ENCODE measurements at places on chromosomes 5 and 9. TPM values are rescaled to one million over a fixed set of nuclear protein-coding genes. Genes with fewer than 3 reads are reported as not detected.

- no peak for DNase-seq
Measured at GRCh38 chr5:180213256-180213600, 4.2 kb upstream of the RASGEF1C start.

DNA sequence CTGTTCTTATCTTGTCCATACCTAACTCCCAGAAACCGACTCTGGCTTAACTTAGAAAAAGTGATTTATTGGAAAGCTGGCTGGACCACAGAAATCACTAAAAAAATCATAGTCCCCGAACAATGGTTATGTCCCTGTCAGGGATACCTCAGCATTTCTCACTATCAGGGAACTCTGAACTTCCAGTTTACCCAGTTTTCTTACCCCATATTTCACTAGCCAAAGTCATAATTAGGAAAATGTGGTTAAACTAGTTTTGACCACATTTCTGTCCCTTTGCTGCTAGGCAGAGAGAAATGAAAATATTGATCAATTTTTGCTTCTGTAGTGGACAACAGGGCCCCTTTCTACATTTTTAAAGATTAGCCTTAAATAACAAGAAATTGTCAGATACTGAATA is 38.2 kb downstream of the ST8SIA4 start:
- DNase-seq: no peak

DNA sequence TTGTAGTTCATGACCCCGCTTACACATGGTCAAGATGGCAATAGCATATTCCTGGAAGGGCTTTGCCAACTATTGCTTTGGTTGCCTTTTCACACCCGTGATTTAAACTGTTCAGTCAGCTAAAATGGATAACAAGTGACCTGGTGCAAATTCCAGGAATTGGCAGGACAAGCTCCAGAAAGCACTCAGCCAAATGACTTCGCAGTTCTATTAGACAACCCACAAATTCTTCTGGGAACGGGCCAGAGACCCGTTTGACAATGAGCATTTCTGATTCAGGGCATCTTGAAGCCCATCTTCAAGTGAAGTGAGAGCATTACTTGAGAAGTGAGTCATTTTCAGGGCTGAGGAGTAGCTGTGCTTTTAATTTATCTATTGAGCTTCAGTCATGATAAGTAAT is 165.0 kb downstream of the DROSHA start:
- no peak for DNase-seq

GRCh38 chr5:80573062-80573461 is 3.0 kb upstream of the ANKRD34B start:
- DNase-seq: no peak

- peak; percentile 2 for DNase-seq
Measured at GRCh38 chr5:135476615-135477581, 24.7 kb upstream of the TIFAB start.

- no peak for DNase-seq
Measured at GRCh38 chr5:99368726-99369125, 439.9 kb upstream of the CHD1 start.

- no peak for DNase-seq
Measured at GRCh38 chr9:134323741-134324358, 2.4 kb upstream of the RXRA start.

DNA sequence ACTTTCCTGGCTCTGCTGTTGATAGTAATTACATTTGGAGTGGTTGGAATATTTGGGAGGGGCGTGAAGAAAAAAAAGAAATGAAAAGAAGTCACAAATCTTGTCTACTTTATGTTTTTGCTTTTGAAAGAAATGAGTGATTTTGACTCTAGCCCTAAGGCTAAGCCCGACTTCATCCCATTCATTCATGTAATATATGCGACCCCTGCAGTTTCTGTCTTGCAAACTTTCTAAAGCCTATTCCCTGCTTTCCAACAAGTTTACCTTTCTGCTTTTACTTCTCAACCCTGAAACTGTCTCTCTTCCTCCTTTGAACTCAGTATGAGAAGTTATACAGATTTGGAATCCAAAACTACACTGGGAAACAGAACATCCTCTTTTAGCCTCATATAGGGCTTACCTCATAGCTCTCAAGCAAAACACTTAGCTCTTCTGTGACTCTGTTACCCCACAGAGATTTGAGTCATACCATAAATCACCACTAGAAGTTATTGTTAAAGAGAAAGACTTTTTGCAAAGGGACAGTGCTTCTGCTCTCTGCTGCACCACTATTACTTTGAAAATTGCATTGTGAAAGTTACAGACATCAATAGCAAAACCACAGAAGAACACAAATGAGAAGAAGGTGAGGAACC is 1.6 kb downstream of the CFAP95 start:
- DNase-seq: no peak

DNA sequence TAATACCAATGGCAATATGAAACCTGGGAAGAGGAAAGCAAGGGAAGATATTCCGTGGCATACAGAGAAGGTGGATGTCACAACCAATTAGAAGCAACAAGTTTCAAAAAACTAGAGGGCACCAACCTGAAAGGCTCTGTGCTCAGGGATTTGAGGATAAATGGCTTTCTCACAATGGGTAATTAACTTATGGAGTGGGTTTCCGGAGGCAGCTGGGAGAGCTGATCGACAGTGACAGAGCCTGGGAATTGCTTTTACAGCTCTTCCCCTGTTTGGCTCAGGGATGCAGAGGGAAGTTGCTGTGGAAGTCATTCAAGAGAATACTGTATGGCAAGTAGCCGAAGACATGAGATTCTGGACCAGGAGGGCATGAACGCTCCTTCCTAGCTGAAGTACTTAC is 237.0 kb downstream of the KIF4B start:
- no peak for DNase-seq

DNA sequence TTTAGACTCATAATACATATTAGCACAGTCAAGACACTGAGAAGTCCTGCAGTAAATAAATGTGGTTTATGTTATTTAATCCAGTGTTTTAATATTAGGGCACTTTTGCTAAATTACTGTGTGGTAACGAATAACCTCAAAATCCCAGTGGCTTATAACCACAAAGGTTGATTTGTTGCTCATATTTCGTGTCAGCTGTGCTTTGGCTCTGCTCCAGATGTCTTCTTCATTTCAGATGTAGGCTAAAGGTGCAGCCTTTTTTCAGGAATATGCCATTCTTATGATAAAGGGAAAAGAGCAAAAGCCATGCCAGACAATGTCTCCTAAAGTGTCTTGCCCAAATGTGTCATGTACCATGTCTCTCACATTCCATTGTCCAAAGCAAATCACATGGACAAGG is 144.8 kb downstream of the BRINP1 start:
- DNase-seq: no peak

GRCh38 chr9:134212809-134213507 is 48.6 kb upstream of the RNU6ATAC start:
- DNase-seq: no peak

- no peak for DNase-seq
Measured at GRCh38 chr9:89548071-89548638, 50.2 kb upstream of the SEMA4D start.

DNA sequence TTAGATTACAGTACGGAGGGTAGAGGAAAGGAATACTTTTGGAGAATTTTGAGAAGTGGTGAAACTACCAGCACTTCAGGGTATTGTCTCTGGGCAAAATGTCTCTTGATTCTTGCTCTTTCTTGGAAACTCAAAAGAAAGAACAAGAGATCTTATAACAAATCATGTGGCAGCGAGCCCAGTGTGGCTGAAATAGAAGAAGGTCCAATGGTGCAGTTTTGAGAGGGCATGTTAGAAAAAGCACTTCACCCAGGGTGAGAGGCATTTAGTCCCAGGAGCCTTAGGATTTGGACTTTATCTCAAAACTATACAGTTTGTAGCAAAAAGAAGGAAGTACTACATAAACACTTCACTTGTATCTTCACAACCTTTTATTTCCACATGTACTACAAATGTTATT is 39.4 kb downstream of the NNT start:
- no peak for DNase-seq

DNA sequence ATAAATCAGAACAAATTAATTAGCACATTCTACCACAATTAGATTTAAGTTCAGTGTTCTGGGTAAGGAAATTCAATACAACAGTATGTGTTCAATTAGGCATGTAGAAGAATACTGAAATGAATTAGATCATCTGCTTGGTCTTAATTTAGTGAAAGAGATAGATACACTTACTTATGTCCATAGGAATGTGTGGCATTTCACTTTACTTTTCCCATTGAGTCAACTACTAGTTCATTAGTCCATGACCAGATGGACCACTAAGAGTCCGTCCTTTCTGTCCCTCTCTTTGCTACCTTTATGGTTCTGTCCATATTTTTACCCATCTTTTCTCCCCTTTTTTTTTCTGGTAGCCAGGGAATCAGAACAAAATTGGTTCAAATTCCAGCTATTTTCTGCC is 276.9 kb downstream of the OSTF1 start:
- no peak for DNase-seq

DNA sequence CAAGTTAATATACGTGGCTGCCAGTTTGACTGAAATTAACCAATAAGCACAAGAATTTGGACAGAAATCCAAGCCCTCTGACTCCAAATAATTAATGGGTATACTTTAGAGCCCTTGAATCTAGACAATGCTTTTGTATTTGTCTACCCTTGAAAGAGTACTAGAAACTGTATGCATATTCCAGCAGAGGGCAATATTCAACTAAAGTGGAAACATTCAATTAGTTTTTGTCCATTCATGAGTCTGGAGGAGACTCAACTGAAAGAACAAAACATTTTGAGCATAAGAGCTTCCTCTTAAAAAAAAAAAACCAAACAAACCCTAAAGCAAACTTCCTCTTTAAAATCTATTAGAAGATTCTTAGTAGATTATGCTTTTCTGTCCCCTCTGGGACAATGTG is 157.8 kb downstream of the ARHGEF28 start:
- DNase-seq: no peak

GRCh38 chr9:137458194-137459151 is 661 bp downstream of the NSMF start:
- DNase-seq: no peak

GRCh38 chr5:55773057-55773456 is 35.2 kb downstream of the DDX4 start:
- DNase-seq: no peak

- DNase-seq: no peak
Measured at GRCh38 chr5:2958976-2959375, 207.5 kb upstream of the IRX2 start.

DNA sequence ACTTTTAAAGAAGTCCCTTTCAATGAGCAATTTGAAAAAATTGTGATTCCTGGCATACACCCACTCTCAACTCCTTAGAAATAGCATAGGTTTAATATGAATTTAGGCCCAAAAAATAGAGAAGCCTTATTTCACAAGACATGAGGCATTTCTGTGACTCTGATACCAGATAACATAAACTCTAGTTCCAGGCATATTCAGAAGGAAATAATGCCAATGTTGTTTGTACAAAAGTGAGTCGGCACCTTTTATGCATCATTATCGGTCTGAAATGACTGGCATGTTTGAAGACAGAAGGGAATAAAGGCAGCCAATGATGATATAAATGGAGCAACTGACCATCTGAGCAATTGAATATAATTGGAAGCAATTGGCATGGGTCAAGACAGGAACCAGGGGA is 19.4 kb upstream of the RECK start:
- DNase-seq: no peak

GRCh38 chr5:158079097-158079496 is 220.2 kb upstream of the CLINT1 start:
- no peak for DNase-seq

DNA sequence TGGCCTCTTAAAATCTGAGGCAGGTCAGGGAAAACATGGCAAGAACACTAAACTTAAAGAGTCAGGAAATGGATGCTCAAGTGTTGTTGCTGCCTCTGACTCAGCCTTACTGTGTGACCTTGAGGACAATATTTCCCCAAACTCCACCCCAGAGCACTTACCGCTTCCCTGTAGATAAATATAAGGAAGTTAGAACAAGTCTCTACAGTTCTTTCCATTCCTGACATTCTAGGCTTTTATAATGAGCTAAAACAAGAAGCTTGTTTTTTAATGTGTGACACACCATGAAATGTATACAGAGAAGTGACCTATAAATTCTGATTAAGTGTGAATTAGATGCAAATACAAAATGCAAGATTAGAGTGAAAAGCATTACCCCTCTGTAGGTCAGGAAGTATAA is 129.3 kb downstream of the GRIA1 start:
- no peak for DNase-seq

DNA sequence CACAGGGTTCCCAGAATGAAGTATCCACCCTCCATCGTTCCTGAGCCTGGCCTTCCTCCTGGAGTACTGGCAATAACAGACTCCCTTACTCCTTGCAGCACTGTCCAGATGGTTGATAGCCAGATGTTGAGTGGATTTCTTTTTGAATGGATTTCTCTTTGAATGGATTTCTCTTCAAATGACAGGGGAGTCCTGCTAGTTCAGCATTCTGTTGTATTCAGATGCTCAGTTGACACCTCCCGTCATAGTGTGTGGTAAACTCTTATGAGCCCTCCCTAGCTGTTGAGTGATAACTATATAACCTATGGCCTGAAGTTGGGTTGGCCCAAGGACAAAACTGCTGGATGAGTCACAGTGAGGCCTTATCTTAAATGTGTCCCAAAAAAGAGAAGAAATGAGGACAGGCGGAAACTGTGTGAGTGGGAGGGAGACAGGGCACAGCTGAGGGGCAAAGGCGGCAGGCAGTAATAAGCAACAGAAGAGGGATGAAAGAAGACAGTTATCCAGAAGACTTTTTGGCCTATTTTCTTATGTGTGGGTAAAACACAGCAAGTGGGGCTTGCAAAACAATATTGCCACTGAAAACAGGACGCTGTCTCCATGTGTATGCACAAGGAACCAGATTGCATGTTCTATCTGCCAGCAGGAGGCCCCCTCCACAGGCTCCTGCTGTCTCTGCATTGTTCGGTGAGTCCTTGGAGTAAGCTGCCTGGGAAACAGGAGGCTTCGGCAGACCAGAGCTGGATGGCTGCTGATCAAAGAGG is 209.5 kb upstream of the S1PR3 start:
- DNase-seq: no peak

DNA sequence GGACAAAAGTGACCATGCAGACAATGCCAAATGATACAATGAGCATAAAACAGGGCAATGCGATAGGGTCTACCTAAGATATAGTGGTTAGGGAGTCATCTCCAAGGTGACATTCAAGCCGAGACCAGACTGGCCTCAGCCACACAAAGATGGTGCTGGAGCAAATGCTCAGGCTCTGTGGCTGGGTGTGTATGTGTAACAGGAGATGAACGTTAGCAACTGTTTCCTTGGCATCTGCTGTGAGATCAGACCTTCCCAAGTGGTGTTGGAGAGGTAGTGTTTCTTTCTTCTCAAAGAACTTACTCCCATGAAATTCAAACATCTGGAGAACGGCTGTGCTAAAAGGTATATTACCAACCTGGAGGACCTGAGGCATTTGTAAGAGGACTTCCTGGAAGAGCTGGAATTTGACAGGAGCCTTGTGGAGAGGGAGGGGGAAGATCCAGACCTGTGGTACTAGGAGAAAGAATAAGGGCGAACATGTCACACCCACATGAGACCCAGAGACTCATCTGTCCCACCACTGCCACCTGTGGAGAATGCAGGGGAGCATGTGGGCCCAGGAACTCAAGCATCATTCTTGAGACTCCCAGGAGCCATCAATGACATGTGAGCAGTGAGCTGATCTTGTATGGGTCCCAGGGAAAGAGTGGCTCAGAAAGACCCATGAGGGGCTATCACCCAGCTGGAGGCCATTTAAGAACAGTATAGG is 21.4 kb upstream of the ANXA6 start:
- DNase-seq: no peak

GRCh38 chr9:90514877-90515276 is 127.7 kb downstream of the DIRAS2 start:
- DNase-seq: no peak

Gene ARAP3
- total RNA-seq: 17.9 TPM

Gene FOXD4
- total RNA-seq: 0.17 TPM

Gene GDA
- not detected for total RNA-seq

Gene IFNA17
- not detected for total RNA-seq

Gene ADGRD2
- not detected for total RNA-seq

Gene ADAMTS12
- total RNA-seq: not detected

Gene PPP3R2
- not detected for total RNA-seq

Gene ZDHHC21
- 7.3 TPM for total RNA-seq

Gene SHISAL2B
- total RNA-seq: not detected

Gene IFNK
- not detected for total RNA-seq
